RPMI8226 (cell line): ENCODE measurements at places on chromosomes 11 and 22.
A peak's percentile ranks its signal among the peaks of the same experiment; 100 is the strongest.

- DNase-seq: peak; percentile 87
These were observed 741 bp upstream of the TALDO1 start for GRCh38 chr11:746289-747157.

DNA sequence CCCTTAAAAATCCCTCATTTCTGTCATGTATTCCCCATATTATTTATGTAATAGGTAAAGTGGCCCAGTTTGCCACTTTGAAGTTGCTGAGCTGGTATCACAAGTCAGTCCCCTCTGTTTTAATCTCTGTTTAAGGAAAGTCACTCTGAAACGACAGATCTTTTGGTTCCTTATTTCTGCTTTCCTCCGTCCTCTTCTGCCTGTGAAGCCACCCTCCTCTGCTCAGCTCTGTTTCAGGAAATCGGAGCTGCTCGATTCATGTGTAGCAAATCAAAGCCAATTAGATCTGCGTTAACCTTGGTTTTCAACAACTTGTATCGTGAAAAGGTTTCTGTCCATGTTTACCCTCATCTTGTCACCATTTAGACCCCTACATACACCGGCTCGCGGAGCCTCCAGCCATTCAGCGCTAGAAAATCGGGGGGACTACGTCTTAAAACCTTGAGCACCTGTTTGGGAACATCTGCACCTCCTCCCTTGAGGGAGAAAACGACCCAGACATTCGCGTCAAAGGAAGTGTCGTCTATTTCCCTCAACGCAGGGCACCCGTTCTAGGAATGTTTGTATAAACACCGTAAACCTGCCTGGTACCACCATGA lies 576 bp upstream of the SC5D start:
- DNase-seq: peak; percentile 45

- no peak for DNase-seq
These were observed 17.7 kb downstream of the RAB30 start for GRCh38 chr11:83054001-83054400.

- no peak for DNase-seq
These were observed 31.9 kb downstream of the RRAS2 start for GRCh38 chr11:14327116-14327515.

- no peak for DNase-seq
These were observed 698 bp upstream of the ANAPC15 start for GRCh38 chr11:72112978-72113808.

DNA sequence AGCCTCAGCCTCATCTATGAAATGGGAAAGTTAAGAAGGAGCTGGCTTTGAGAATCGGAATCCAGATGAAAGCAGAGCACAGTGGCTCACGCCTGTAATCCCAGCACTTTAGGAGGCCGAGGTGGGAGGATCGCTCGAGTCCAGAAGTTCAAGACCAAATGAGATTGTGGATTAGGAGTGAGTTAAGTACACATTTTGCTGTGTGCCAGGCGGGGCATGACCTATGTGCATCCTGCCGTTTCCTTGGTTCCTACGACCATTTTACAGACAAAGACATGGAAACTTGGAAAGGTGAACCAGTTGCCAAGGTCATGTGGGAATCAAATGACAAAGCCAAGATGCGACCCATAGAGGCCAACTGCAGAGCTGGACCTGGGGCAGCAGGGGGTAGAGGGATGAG lies 4.2 kb downstream of the PLA2G3 start:
- DNase-seq: no peak

- no peak for DNase-seq
These were observed 25.8 kb upstream of the IL10RA start for GRCh38 chr11:117960406-117960805.

GRCh38 chr11:14012846-14013245 lies 50.3 kb downstream of the SPON1 start:
- DNase-seq: no peak

GRCh38 chr11:35584321-35584720 lies 33.9 kb upstream of the FJX1 start:
- DNase-seq: no peak

- no peak for DNase-seq
These were observed 136.2 kb downstream of the OSBP2 start for GRCh38 chr22:30830907-30831306.

DNA sequence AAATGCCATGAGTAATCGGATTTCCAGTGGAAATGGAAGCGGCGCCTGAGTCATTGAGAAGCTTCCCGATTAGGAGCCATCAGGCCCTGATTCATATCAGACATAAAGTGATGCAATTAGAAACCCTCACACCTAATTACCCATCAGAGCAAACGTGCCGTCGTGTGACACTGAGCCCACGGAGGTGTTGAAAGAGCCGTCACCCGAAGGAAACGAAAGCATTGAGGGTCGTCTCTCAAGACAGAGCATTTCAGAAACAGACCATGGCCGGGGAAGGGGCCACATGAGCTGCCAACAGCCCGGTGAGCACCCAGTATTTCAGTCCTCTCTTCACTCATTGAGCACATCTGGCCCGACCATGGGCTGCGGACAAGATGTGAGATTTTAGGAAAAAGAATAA lies 829.3 kb downstream of the TBC1D22A start:
- no peak for DNase-seq

DNA sequence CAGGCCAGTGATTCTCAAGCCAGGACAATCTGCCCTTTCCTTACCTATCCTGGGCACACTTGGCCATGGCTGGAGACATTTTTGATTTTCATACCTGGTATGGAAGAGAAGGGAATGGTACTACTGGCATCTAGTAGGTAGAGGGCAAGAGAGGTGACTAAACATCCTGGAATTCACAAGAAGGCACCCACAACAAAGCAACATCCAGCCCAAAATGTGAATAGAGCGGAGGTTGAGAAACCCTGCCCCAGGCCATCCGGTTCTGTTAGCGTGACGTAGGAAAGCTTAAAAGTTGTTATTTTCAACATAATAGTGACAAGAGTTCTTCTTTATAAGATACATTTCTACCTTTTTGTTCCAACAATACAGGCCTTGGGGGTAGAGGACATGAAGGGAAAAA lies 114.9 kb upstream of the ALX4 start:
- no peak for DNase-seq

DNA sequence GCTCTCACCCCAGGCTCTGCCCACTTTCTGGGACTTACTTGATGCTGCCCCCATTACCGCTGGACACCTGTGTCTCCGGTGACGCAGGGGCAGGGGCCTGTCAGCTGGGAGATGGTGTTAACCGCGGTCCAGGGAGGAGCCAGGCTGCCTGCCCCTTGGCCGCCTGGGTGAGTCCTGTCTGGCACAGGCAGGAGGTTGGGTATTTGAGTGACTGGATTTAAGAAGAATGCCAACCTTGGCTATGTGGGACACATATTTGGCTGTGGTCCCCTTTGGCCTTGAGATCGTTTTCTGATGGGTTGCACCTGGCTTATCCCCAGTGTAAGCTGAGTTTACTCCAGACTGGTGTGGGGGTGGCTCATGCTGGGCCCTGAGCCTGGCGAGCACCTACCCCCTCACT lies 2.5 kb downstream of the MUC6 start:
- peak; percentile 11 for DNase-seq

- DNase-seq: no peak
These were observed 8.5 kb downstream of the SH3BP1 start for GRCh38 chr22:37647928-37648327.

- DNase-seq: peak; percentile 9
These were observed 34.6 kb upstream of the CEP126 start for GRCh38 chr11:101880222-101880621.

DNA sequence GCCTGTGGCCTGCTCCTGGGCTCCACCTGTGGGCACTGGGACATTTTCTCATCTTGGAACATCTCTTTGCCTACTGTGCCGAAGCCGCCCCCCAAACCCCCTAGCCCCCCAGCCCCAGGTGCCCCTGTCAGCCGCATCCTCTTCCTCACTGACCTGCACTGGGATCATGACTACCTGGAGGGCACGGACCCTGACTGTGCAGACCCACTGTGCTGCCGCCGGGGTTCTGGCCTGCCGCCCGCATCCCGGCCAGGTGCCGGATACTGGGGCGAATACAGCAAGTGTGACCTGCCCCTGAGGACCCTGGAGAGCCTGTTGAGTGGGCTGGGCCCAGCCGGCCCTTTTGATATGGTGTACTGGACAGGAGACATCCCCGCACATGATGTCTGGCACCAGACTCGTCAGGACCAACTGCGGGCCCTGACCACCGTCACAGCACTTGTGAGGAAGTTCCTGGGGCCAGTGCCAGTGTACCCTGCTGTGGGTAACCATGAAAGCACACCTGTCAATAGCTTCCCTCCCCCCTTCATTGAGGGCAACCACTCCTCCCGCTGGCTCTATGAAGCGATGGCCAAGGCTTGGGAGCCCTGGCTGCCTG lies 1.4 kb downstream of the SMPD1 start:
- no peak for DNase-seq

DNA sequence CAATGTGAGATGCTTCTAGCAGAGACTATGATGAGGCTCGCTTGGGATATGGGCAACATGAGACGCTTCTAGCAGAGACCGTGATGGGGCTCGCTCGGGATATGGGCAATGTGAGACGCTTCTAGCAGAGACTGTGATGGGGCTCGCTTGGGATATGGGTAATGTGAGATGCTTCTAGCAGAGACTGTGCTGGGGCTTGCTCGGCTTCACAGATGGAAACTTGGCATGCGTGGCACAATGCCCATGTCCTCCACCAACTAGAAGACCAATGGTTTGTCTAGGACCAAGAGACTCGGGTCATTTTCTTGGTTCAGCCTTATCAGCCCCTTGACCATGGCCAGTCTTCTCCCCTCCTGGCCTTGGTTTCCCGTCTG lies 7.1 kb downstream of the MYEOV start:
- DNase-seq: no peak

DNA sequence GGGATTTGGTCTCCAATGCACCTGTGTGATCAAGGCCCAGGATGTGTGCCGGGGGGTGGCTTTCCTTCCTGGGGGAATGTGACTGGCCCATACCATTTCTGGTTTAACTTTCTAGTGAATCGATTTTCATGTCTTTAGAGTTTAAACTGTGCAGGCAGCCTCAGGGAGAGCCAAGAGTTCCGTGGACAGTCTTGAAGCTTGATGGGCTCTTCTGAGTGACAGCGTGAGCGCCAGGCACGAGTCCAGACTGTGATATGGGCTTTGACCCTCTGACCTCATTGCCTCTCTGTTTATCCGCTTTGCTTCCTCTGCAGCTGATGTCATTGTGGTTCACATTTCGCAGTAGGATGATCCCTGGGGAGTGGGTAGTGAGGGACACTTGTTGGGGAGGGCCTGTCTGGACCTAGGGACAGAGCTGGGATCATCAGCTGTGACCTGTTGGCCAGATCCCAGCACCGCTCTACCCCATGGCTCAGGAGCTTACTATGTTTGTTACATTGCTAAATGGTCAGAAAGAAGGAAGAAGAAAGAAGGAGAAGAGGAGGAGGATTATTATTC lies 80.6 kb upstream of the CLDN5 start:
- DNase-seq: no peak

GRCh38 chr11:17154409-17155159 lies 53.2 kb downstream of the PIK3C2A start:
- DNase-seq: no peak

DNA sequence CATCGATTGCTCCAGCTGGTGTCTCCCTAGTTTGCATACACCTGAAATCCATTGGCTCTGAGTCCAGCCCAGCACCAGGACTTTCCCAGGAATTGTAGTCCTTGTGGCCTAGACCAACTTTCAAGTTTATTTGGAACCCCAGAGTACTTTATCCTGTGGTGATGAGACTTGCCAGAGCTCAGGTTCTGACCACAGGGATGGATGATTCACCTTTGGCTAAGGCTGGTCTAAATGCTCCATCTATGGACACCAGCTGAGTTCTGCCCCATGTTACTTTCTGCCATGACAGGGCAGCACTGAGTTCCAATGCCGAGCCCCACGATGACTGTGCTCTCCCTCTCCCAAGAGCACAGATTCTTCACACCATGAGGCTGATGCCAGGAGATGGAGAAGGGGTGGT lies 17.3 kb upstream of the INSC start:
- DNase-seq: no peak

- no peak for DNase-seq
These were observed 19.6 kb downstream of the ADM start for GRCh38 chr11:10324474-10324873.

GRCh38 chr11:38278457-38279141 lies 1680.6 kb upstream of the RAG2 start:
- DNase-seq: no peak

GRCh38 chr11:86162239-86162638 lies 82.3 kb upstream of the EED start:
- DNase-seq: peak; percentile 14

DNA sequence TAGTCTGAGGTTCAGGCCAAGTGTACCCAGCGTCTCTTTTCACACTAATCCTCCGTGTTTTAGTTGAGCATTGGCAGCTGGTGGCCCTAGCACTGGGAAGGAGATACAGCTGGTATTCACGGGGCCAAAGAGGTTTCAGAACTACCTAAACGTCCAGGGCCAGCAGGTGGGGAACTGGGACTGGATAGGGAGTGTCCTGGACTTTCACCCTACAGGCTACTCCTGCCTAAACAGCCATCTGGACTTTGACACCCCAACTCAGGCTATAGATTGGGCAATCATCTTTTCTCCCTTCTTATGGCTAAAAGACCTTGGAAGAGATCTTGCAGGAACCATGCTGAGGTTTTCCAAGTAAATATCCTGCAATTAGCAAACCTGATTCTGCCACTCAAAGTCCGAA lies 2.8 kb downstream of the SPON1 start:
- DNase-seq: no peak

- DNase-seq: peak; percentile 70
These were observed 10.5 kb downstream of the NUMA1 start for GRCh38 chr11:72069787-72070251.

- no peak for DNase-seq
These were observed 241.3 kb upstream of the LARGE1 start for GRCh38 chr22:34161431-34162123.
